ENCODE measurements at places on chromosomes 13 and 19. TPM values are rescaled to one million over a fixed set of nuclear protein-coding genes. Genes with fewer than 3 reads are reported as not detected.

Gene B3GNT3
- 7.1 TPM for total RNA-seq

Gene PTGER1
- total RNA-seq = 1.7 TPM

Gene ZGLP1
- total RNA-seq = 0.39 TPM

Gene ZNF230
- total RNA-seq = 3.6 TPM

Gene OVOL3
- total RNA-seq = not detected
